Mesendoderm (in vitro differentiated cells): ENCODE measurements at places on chromosomes 1 and 21.

- DNase-seq = peak; percentile 52
These were observed 7.6 kb upstream of the RGS16 start for GRCh38 chr1:182611787-182612186.

DNA sequence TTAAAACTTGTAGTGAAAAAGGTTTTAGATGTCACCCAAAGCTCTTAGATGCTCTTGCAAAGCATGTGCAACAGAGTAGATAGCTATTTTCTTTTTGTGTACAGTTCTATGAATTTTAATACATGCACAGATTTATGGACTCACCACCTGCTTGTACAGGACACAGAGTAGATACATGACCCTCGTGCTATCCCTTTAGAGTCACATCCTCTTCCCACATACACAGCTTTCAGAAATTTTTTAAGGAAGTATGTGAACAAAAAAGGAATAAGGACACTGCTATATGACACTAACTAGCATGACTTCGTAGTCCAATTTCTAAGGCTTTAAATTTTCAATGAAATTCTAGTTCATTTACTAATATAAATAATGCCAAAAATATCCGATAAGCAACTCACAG is 60.9 kb downstream of the ABL2 start:
- no peak for DNase-seq

GRCh38 chr1:29532285-29532684 is 296.0 kb downstream of the PTPRU start:
- no peak for DNase-seq

DNA sequence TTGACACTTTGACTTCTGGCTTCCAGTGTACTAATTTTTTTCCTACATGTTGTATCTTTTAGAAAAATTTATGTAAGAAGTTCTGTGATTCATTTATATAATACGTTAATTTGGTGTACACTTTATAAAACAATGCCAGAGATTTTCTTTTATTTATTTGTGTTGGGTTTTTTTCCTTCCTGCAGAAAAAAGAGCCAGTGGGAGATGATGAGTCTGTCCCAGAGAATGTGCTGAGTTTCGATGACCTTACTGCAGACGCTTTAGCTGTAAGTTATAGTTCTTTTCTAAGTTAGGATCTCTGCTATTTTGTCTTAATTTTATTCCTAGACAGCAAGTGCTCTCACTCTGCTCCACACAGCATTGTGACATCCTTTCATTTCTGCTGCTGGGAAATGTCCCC is 14.4 kb downstream of the SARS1 start:
- no peak for DNase-seq

- DNase-seq = no peak
These were observed 206.5 kb upstream of the ADGRL2 start for GRCh38 chr1:81594206-81594605.

GRCh38 chr1:199046618-199047017 is 407.8 kb downstream of the PTPRC start:
- DNase-seq = no peak

GRCh38 chr1:55860326-55860725 is 645.2 kb upstream of the USP24 start:
- no peak for DNase-seq

GRCh38 chr1:177770096-177770495 is 199.8 kb downstream of the SEC16B start:
- no peak for DNase-seq

- peak; percentile 67 for DNase-seq
These were observed 30.5 kb downstream of the MROH7 start for GRCh38 chr1:54671985-54672608.

DNA sequence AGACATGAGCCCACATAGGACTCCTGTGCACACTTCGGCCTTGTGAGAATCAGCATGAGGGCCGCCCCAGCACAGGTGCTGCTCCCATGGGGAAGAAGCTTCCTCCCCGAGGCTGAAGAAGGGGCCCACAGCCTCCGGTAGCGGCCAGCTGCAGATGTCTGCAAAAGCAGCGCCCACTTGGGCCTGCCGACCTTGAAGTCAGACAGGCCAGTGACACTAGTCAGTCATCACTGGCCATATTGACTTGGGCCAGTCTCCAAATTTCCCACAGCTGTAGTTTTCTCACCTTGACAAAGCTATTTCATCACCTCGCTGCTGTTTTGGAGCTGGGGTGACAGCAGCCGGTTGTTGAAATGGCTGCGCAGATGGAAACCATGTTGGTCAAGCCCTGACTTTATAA is 83.0 kb downstream of the RIPK4 start:
- DNase-seq = no peak

DNA sequence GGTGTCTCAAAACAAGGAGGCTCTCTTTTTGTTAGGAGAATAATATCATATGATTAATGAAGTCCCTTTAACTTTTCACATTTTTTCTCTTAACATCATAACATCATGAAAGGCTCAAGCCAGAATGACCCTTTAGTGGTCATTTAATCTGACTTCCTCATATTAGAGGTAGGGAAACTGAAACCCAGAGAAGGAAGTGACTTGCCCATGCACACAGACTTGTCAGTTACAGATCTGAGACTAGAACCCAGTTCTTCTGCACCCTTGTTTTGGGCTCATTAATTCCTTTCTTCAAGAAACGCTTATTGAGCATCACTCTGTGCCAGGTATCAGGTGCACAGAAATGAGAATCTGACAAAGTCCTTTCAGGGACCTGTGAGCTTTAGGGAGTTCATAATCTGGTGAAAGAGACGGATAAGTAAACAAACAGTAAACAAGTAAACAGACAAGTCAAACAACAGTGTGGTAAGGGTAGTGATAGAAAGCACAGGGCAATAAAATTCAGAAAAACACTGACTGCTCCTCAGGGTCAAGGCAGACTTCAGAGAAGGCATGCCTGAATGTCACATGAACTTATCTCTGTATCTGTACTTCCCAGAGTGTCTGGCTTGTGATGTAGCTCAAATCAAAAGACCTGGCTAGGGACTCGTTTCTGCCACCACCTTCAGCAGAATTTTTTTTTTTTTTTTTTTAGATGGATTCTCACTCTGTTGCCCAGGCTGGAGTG is 38.3 kb upstream of the OSBPL9 start:
- DNase-seq = no peak

DNA sequence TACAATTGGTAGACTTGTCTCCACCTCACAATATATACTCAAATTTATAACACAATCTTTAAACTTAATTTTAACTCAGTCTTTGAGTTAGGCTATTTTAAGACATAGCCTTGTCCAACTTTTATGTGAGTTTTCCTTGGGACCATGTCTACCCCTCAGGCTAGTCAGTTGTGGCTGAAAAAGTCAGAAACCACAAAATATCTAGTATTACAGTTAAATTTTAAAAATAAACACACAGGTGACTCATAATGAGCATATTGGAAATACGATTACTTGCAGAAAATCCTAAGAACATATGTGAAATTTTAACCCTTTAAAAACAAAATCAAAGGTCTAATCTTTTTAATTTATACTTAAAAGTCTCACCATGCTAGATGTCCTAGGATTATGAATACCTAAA is 4.8 kb upstream of the ASB17 start:
- DNase-seq = no peak

- peak; percentile 82 for DNase-seq
These were observed 12.3 kb upstream of the IFNLR1 start for GRCh38 chr1:24199291-24199900.

GRCh38 chr1:235683653-235684052 is 34.1 kb upstream of the GNG4 start:
- no peak for DNase-seq

DNA sequence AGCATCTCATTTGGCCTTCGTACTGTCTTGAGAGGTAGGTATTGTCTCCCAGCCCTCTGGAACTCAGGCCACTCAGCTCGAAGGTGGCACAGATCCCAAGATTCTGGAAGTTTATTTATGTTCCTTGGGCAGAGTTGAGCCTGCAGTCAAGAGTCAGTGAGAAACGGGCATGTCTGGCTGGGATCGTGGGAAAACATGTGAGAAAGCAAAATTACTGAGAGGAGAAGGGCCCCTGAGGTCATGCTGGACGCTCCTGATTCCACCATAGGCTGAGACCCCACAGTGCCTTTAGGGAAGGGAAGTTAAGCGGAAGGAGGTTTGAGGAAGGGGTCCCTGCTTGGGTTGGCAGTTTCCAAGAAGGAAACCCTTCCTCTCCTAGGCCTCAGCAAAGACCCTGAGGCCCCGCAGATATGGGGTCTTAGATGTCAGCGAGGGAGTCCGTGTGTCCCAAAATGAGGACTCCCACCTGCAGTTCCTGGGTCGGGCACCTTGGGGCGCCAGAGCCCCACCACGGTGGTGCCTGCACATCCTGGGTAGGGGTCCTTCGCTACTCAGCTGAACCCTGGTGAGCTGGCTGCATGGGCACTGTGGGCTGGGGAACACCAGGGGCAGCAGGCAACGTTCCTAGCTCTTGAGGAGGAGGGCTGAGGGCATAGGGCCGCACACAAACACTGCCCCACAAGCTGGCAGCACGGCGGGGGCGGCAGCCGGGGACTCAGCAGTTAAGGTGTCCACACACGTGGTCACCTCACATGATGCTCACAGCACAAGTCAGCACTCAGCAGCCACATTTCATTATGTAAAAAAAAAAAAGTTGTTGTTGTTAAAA is 12.3 kb upstream of the SEMA4A start:
- peak; percentile 81 for DNase-seq

DNA sequence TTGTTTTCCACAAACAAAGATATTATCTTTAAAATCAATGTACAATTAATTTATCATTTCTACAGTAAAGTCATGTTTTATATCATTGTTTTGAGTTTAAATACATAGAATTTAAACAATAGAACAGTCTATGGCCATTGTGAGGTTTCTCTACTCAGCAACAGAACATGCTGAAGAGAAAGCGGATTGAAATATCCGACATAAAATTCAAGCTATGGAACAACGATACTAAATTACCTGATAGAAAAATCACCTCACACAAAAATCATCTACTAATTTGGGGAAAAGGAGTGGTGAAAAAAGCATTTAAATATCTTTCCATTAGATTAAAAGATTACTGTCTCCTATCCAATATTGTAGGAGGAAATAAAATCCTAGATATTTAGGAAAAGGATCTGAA is 12.6 kb downstream of the CDKN2C start:
- no peak for DNase-seq

- DNase-seq = peak; percentile 93
These were observed 1.2 kb upstream of the CSMD2 start for GRCh38 chr1:34166191-34166624.

- DNase-seq = no peak
These were observed 11.8 kb upstream of the KIF26B start for GRCh38 chr1:245142976-245143375.

DNA sequence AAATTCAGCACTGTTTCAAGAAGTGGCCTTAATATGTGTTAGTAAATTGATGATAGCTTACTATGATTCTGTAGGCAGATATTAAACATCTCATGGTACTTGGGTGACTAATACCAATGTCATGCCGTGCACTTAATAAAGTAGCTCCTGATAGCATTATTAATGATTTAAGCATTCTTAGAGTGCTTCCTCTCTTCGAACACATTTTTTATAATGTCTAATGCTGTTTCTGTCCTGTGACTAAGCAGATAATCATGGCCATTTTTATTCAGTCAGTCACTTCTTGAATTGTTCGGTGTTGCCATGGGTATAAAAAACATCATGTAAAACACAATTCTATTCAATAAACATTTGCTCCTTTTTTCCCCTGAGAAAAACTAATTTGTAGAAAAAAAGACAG is 804.6 kb upstream of the ADGRL4 start:
- DNase-seq = no peak

- no peak for DNase-seq
These were observed 65.2 kb upstream of the TRABD2B start for GRCh38 chr1:48062353-48062752.

- no peak for DNase-seq
These were observed 90.7 kb upstream of the ETS2 start for GRCh38 chr21:38714999-38715398.

- DNase-seq = no peak
These were observed at the start of gene CLDN14 for GRCh38 chr21:36479415-36480402. CLDN14 (minus strand) TSS chr21:36480122; CDS start chr21:36461695, 18,427 bp downstream.

GRCh38 chr1:42420121-42420520 is 35.7 kb downstream of the ZMYND12 start:
- DNase-seq = no peak

GRCh38 chr1:109641078-109641740 is 14.7 kb upstream of the GSTM4 start:
- DNase-seq = no peak

DNA sequence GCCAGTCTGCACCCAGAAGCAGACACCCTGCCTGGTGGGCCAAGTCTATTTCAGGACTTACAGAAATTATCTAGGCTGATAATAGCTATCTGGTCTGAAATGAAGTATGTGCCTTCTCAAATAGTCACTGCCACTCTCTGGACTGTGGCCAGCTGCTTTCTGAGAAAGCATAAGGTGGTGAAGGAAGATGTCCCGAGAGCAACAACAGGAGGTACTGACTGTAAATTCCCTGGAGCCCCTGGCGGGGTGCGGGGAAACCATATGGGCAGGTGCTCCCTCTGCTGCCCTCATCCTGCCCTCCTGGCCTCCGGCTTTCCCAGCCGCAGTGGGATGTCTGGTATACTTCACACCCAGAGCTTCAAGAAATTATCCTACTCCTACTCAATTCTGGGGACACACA is 86.8 kb downstream of the TGFBR3 start:
- DNase-seq = no peak

DNA sequence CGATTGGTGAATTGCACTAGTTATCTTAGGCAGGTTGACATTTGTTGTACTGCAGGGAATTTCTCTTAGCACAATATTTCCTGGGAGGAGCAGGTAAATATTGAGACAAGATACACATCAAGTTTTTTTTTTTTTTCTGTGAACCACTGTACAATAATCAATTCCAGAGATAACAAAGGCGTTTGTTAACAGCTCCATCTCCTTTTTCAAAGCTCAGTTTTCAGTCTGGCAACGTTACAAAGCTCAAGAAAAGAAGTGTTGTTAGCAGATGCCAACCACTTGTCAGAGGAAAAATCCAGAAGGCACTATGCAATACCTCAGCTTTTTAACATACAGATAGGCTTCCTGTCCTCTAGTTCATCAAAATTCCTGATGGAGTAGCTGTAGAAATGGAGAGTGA is 40.9 kb upstream of the DAB1 start:
- DNase-seq = no peak

DNA sequence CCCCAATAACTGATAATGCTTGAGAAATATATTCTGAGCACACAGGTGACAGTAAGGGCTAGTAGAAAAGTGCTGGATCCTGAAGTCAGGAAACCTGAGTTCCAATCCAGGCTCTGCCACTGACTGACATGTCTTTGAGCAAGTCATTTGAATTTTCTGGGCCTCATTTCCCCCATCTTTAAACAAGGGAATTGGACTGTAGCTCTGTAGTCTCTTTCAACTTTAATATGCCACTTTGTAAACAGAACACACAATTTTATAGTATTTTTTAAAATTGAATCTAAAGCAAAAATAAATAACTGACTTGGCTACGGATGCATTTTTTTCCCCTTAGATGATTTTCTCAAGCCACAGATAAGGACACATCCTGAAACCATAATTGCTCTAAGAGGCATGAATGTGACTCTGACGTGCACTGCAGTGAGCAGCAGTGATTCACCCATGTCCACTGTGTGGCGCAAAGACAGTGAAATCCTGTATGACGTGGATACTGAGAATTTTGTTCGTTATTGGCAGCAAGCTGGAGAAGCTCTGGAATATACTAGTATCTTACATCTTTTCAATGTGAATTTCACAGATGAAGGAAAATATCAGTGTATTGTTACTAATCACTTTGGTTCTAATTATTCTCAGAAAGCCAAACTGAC is 37.0 kb downstream of the LRIG2 start:
- no peak for DNase-seq
